ENCODE measurements at places on chromosomes 7 and 10.

DNA sequence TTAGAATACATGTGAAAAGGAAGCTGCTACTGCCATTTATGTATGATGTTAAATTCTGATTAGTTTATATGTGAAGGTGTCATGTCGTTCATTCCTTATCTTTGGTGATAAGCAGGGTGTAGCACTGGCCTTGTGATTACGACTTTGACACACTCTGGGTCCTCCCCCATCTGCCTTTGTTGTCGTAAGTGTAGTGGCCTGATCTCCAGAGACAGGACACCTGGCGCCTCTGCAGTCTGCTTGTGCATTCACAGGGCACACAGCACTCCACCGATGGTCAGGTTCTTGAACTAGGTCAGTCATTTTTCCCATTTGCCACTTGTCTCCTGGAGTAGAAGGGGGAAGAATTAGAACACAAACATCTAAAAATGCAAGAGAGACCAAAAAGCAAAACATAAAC is 186.0 kb downstream of the PRKCQ start:
- DNase-seq: no peak

DNA sequence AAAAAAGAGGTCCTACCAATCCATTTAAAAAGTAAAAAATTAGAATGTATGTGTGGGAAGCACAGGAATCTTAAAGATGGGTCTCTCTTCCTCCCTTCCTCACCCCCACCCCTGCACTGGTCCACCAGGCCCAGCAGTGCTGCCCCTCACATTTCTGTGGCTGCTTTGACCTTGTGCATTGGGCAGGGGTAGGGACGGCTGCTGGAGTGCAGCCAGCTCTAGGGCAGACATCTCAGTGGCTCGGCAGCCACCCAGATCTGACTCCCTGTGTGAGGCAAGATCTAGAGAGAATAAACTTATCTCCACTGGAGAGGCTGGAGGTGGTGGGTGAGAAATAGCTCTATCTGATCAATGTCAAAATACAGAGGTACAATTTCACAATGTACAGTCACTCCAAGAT is 6.7 kb downstream of the FAM180A start:
- no peak for DNase-seq

GRCh38 chr7:26200038-26200443 is 505 bp downstream of the HNRNPA2B1 start:
- DNase-seq: peak; percentile 96

DNA sequence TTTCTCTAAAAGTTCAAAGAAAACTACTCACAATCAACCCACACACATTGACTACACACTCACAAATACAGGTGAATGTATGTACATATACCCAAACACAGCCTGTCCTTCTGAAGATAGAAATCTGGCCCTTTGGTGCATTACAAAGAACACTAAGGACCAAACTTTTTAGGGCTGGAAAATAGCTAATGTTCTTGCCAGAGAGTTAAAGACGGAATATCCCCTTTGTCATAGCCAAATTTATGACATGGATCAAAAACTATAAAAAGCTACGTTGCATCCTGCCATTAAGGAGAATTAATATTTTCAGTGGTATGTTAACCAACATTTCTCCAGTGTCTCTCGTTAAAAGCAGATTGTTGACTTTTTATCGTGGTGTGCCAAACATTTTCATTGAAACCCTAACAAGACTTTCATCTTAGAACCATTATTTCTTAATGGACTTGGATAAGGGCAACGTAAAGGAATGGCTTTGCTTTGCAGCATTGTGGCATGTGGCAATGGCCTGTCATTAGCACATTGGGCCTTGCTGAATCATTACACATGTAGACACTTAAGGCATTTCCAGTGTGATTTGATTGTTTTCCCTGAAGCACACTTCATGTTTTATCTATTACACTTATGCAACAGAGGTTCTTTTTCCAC is 150.9 kb upstream of the MEOX2 start:
- no peak for DNase-seq

- DNase-seq: no peak
These were observed 92.0 kb upstream of the MKLN1 start for GRCh38 chr7:131235489-131236317.

DNA sequence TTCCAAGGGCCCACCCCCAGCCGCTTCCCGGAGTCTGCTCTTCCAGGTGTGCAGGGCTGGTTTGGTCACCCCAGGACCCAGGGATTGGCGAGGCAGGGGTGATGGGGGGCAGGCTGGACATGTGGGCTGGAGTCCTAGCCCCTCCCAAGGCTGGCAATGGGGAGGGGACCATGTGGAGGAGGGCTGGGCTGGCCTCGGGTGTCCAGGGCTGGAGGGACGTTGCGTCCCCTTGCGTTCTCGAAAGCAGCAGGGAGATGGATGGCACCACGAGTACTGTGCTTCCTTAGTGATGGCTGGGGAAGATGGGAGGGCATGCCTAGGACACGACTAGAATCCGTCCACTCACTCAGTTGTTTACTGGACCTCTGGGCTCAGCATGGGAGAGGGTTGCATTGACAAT is 532.5 kb upstream of the FOXK1 start:
- no peak for DNase-seq

DNA sequence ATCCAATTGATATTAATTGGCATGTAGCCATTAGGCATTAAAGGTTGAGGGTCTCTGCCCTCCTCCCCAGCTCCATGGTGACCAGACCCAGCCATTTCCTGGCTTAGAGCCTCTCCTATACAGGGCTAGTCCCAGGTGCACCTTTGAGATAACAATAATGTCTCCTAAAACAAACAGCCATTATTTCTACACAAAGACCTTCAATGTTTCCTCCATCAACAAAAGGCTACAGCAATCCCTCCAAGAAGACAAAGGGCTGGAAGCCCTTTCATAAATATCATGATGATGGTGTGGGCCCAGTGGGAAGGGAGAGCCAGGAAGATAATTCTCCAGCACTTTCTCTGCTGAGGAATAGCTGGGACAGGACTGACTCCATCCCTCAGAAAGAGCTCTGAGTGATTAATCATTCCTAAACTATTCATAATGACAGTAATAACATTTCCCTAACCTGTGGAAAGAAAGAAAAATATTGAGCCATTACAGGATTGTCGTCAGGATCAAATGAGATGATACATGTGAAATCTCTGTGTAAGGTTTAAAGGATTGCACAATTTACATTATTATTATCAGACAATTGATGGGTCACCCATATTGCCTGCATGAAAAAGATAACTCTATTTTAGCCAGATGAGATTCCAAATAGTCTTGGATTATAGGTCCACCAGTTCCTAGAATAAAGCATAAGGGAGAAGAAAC is 10.2 kb downstream of the PKD2L1 start:
- DNase-seq: no peak

GRCh38 chr7:111198255-111198654 is 107.3 kb downstream of the LRRN3 start:
- DNase-seq: no peak

GRCh38 chr7:42236976-42237810 is at the start of gene GLI3:
TSS of gene GLI3 (minus strand) at chr7:42237209. CDS start at chr7:42223253, 13,956 bp downstream.
- DNase-seq: peak; percentile 97

- no peak for DNase-seq
These were observed 46.6 kb upstream of the IGFBP3 start for GRCh38 chr7:45967591-45968157.

GRCh38 chr10:116665541-116666125 is 44.9 kb downstream of the PNLIPRP2 start:
- no peak for DNase-seq

DNA sequence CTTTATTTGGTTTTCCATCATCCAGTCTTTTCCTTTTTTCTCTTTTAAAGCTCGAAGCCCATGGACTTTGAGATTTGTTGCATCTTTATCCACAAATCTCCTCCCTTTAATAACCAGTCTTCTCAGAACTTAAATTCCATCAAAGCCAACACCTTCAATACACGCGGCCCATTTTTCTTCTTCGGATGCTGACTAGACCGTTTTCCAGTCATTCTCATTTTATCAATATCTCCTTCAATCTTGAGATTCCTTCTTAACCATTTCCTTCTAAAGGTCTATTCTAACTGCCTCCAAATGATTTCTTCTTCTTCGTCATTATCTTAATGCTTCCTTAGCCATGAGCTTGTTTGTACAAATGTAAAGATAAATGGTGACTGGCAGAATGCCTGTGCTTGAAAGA is 173.5 kb downstream of the BAMBI start:
- no peak for DNase-seq

DNA sequence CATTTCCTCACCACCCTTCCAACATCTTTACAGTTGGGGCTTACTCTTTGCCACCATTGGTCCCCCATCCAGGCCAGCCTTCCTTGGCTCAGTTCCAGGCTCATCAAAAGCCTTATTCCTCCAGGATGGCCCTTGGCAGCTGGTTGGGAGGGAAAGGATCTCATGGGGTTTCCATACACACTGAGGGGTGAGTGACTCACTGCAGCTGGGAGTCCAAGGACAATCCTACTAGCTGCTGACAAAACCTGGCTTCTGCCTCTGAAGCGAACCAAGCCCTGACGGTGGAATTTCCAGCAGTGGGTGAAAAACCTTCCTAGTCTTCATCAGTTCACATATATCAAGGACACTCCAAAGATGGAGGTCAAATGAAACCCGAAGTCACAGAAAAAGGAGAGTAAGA is 22.9 kb downstream of the CRHR2 start:
- no peak for DNase-seq

GRCh38 chr10:69780077-69780476 is 21.6 kb upstream of the COL13A1 start:
- DNase-seq: no peak

DNA sequence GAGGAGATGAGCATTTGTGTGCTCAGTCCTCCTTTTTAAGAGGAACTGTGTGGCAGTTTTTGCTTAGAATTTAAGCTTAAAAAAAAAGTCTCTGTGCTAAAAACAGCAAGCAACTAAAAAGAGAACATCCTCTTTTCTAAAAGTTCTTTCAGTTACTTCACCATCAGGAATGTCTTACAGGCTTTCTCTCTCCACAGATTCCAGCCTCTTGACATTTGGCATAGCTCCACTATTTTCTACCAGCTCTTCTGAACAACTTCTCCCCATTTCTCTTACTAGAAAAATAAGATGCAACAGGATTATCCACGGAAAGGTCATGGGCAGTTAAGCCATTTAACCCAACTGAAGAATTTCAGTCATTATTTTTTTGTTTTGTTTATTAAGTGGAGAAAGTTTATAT is 13.2 kb downstream of the PCLO start:
- DNase-seq: no peak

DNA sequence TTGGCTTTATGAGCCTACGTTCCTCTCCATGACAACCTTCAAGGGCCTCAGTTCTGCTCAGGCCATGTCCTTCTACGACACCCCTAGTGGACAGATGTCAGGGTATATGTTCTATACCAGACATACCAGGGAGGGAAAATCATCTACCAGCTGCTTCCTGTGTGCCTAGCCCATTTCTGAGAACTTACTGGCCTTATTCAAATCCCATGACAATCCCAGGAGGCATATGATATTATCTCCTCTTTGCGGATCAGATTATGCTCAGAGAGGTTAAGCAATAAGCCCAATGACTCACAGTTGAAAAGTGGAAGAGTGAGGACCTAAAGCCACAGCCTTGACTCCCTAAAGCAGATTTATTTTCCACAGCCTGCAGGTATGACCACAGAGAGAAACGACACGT is 139.3 kb downstream of the GLI3 start:
- no peak for DNase-seq

DNA sequence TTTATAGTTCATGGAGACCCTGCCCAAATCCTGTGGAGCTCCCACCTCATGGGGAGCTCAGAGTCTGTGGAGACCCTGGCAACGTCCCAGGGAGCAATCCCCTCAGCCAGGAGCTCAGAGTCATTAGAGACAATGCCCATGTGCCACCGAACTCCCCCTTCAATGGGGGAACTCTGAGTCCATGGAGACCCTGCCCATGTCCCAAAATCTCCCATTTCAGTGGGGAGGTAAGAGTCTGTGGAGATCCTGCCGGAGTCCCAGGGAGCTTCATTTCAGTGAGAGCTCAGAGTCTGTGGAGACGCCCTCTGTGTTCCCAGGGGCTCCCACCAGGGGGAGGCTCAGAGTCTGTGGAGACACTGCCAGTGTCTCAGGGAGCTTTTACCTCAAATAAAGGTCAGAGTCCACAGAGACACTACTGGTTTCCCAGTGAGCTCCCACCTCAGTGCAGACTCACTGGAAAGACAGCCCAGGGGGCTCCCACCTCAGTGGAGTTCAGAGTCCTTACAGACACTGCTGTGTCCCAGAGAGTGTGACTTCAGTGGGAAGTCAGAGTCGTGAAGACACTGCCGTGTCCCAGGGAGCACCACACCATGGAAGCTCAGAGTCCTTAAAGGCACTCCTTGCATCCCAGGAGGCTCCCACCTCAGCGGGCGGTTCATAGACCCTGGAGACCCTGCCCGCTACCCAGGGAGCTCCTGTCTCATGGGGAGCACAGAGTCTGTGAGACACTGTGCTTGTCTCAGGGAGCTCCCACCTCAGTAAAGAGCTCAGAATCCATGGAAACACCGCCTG is 5.0 kb downstream of the MYO1G start:
- DNase-seq: no peak

- no peak for DNase-seq
These were observed 86.8 kb upstream of the NAMPT start for GRCh38 chr7:106371629-106372028.

DNA sequence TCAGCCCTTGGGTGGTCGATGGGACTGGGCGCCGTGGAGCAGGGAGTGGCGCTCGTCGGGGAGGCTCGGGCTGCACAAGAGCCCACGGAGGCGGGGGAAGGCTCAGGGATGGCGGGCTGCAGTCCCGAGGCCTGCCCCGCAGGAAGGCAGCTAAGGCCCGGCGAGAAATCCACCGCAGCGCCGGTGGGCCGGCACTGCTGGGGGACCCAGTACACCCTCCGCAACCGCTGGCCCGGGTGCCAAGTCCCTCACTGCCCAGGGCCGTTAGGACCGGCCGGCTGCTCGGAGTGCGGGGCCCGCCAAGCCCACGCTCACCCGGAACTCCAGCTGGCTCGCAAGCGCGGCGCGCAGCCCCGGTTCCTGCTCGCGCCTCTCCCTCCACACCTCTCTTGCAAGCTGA is 138.4 kb downstream of the BAMBI start:
- DNase-seq: no peak

DNA sequence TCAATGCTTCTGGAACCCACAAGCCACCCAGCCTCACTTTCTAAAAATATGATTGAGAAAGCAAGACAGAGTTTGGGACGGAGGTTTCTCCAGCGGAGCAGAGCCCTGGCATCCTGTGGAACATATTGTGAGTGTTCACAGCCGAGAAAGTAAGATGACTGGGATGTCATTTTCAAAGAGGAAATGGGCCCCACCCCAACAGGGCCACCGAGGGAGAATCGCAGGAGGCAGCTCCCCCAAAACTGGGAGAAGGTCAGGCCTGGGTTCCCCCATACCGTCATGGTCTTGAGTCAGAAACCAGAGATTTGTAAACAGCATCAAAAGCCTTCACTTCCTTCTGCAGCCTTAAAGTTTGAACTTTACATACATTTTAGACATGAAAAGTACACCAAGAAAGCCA is 560.0 kb downstream of the PTPRN2 start:
- no peak for DNase-seq

DNA sequence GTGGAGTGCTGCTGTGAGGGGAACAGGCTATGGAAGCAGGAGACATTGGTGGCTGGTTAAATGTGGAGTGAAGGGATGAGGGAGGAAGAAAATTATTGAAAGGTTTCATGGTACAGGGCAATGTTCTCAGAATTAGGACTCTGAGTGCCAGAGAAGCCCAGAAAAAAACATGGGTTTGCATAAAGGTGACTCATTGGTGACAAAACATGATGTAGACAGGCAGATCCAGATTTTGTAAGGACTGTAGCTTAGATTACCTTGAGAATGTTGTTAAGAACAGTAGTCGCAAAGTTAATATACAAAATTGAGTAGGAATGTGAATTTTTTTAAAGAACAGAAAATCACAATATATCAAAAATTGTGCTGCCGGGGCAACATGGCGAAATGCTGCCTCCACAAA is 134.9 kb upstream of the ZNF438 start:
- no peak for DNase-seq
